ENCODE measurements at places on chromosomes 3 and 15. TPM values are rescaled to one million over a fixed set of nuclear protein-coding genes. Genes with fewer than 3 reads are reported as not detected.

DNA sequence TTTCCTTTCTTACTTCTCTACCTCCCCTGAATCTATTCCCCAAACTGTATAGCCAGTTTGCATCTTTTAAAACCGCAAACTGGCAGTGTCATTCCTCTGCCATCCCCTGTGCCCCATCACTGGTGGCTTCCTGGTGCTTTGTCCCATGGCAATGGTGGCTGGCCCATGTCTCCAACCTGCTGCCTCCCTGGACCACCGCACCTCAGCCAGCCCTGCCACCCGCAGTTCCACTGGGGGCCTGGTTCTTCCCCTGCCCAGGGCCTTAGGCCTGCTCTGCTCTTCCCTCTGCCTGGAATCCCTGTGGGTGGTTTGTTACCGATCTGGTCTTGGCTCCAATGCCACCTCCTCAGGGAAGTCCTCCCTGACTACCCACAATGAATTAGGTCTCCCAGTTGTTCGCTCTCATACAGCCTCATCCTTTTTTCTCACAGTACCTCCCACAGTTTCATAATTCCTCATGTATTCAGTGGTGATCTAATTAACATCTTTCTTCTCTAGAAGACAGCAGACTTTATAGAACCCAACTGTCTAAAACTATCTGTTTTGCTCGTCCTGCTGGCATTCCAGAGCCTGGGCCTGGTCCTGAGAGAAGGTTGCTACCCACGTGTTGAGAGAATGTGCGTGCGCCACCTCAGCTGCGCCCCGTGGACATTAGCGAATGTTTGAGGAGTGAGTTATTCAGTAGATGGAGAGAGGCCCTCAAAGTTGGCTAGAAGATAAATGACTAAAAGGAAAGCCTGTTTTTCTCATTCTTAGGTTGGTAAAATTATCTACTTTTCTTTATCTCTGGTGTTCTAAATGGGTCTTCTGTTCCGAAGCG, 130.1 kb downstream of the DNAJB8 start:
- H3K4me3 ChIP-seq, result no peak overlapping the region
- DNase-seq, result no peak
- H3K36me3 ChIP-seq, result no peaks in the 10 kb centered on the region
- no peak overlapping the region for H3K27ac ChIP-seq

GRCh38 chr15:51224428-51224827, 114.0 kb downstream of the CYP19A1 start:
- H3K4me1 ChIP-seq, result peaks cover 26% of the 10 kb centered on the region
- H3K27ac ChIP-seq, result peak overlapping the region; percentile 48
- no peaks in the 10 kb centered on the region for H3K36me3 ChIP-seq

The TNFAIP8L3 gene
- 10.7 TPM for total RNA-seq

DNA sequence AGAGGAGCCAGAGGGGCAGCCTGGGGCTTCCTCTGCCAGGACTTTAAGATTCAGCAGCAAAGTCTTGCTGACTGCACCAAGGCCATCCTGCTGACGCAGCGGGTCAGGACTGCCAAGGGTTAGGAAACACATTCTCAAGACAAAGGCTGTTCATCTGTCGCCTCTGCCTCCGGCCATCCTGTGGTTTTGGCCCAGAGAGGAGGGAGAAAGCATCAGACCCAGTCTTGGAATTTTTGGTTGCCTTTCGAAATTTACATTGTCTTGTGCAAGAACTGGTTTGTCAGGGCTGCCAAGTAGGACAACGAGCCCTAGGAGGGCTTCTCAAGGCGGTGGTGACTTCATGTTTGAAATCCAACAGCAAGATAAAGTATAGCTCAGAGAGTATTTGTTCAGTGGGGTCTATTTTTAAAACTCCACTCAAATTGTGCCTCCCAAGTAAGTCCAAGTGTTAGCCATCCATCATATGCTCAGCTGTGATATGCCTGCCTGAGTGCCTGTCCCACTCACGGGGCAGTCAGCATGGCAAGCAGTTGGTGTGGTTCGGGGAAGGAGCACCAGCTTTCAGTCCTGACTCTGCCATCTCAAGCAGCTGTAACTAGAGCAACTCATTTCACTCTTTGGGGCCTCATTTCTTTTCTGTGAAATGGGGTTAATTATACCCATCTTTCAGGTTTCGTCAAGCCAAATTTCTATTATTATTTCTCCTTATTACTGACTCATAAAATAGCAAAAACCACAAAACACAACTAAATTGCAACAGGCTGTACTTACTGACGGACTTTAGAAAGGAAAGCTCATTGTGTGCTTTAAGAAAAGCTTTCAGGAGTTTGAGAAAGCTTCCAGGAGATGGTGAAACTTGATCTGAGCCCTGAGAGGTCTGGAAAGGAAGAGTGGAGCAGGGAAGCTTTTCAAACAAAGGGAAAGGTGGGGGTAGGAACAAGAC, 42.4 kb upstream of the RHO start:
- H3K27me3 ChIP-seq, result no peaks in the 10 kb centered on the region
- H3K36me3 ChIP-seq, result peaks cover 4% of the 10 kb centered on the region
- peak overlapping the region; percentile 62 for H3K27ac ChIP-seq
- H3K4me1 ChIP-seq, result peaks cover 27% of the 10 kb centered on the region
- peak; percentile 100 for DNase-seq
- peak overlapping the region; percentile 10 for H3K4me3 ChIP-seq

DNA sequence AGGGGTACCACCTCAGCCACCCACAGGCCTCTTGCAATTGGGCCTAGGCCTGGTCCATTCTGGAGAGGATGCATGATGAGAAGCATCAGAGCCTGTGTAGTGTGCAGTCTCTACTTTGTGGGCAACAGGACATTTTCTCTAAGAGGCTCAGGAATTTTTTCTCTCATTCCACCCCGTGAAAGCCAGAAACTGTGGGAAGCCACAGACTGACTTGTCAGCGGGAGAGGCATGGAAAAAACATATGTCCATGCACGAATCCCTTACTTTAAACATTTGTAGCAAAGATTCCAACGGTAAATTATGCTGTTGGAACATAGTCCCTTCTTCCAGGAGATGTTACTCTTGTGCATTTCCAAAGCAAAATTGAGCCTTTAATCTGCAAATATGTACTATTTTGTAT, 196.5 kb downstream of the KLHL25 start:
- no peak overlapping the region for H3K4me3 ChIP-seq
- no peaks in the 10 kb centered on the region for H3K27me3 ChIP-seq
- H3K36me3 ChIP-seq, result no peaks in the 10 kb centered on the region
- DNase-seq, result no peak
- H3K4me1 ChIP-seq, result no peaks in the 10 kb centered on the region

GRCh38 chr15:85124173-85124572, 142.5 kb downstream of the PDE8A start:
- H3K36me3 ChIP-seq, result peaks cover 2% of the 10 kb centered on the region
- no peak for DNase-seq
- H3K27me3 ChIP-seq, result no peaks in the 10 kb centered on the region
- no peak overlapping the region for H3K4me3 ChIP-seq

DNA sequence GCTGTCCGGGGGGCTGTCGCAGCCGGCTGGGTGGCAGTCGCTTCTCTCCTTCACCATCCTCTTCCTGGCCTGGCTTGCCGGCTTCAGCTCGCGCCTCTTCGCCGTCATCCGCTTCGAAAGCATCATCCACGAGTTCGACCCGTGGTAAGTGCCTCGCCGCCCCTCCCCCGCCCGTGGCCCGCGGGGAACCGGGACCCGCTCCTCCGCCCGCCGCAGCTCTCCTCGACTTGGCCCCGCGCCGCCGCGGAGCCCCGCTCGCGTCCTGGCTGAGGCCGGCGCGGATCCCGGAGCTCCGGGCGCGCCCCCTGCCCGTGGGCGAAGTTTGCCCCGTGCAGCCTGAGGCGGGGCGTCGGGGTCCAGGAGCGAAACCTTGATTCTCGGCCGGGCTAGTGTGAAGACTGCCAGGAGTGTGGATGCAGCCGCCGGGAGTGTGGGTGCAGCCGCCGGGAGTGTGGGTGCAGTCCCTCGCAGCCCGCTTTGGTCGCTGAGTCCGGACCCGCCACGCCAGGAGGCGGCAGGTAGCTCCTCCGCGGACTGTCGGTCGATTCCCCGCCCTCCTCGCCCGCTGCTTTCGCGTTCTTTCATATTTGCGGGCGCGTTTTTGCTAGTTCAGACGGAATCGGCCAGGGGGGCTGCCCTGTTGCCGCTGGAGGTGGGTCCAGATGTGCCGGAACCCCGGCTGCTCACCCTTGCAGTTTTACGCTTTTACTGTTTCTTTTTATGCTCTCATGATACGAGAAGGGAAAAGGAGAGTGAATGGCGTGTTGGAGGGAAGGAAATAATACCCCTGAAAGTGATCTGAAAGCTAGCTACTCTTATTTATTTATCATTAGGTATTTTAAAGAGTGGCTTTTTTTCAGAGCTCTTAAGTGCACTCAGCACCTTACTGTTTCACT, 692 bp downstream of the STT3B start:
- H3K27ac ChIP-seq, result peak overlapping the region; percentile 92
- H3K27me3 ChIP-seq, result no peaks in the 10 kb centered on the region
- H3K4me1 ChIP-seq, result peaks cover 2% of the 10 kb centered on the region
- H3K36me3 ChIP-seq, result no peaks in the 10 kb centered on the region

The ISLR gene
- total RNA-seq, result 14.0 TPM

- no peaks in the 10 kb centered on the region for H3K27me3 ChIP-seq
- no peak overlapping the region for H3K4me3 ChIP-seq
- DNase-seq, result peak; percentile 42
- H3K4me1 ChIP-seq, result no peaks in the 10 kb centered on the region
- H3K36me3 ChIP-seq, result no peaks in the 10 kb centered on the region
These were observed 20.8 kb downstream of the ARL14 start for GRCh38 chr3:160697637-160698380.

DNA sequence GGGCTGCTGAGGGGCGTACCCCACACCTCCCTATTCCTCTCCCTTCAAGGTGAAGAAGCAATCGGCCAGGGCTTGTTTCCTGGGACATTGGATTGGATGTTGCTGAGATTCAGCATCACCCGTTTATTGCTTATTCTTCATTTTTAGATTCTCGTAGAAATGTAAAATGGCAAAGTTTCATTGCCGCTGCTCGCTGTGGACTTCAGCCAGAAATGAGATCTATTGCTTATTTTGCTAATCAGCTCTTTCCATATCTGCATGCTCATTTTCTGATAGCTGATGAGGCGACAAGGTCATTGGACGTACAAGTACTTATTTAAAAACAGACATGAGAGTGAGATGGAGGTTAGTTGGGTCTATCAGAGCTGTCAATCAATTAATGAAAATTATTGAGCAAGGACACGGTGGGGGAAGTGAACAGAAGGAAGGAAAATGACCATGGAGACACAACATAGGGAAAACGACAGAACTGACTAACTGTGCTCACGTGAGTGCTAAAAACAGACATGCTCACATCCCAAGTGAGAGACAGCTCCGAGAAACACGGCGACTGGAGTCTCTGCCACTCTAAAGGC, 471.2 kb downstream of the NR2F2 start:
- DNase-seq, result no peak
- H3K4me3 ChIP-seq, result peak overlapping the region; percentile 29
- H3K27me3 ChIP-seq, result no peaks in the 10 kb centered on the region
- H3K27ac ChIP-seq, result no peak overlapping the region

DNA sequence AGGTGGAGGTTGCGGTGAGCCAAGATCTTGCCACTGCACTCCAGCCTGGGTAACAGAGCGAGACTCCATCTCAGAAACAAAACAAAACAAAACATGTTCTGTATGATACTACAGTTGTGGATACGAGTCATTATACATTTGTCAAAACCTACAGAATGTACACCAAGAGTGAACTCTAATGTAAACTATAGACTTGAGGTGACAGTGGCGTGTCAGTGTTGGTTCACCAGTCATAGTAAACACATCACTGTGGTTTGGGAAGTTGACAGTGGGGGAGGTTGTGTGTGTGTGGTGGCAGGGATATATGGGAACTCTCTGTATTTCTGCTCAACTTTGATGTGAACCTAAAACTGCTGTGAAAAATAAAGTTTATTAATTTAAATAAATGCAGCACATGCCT, 33.0 kb upstream of the GNB5 start:
- no peak overlapping the region for H3K4me3 ChIP-seq
- H3K4me1 ChIP-seq, result no peaks in the 10 kb centered on the region
- DNase-seq, result no peak
- H3K27ac ChIP-seq, result no peak overlapping the region
- H3K27me3 ChIP-seq, result peaks cover 9% of the 10 kb centered on the region

GRCh38 chr3:161781381-161781780, 284.8 kb downstream of the OTOL1 start:
- H3K36me3 ChIP-seq, result no peaks in the 10 kb centered on the region
- H3K27me3 ChIP-seq, result no peaks in the 10 kb centered on the region
- no peaks in the 10 kb centered on the region for H3K4me1 ChIP-seq

GRCh38 chr3:184656829-184657681, 54.8 kb downstream of the MAGEF1 start:
- H3K27ac ChIP-seq, result no peak overlapping the region
- DNase-seq, result peak; percentile 97
- no peaks in the 10 kb centered on the region for H3K4me1 ChIP-seq
- H3K36me3 ChIP-seq, result no peaks in the 10 kb centered on the region
- H3K27me3 ChIP-seq, result no peaks in the 10 kb centered on the region

- H3K4me1 ChIP-seq, result peaks cover 8% of the 10 kb centered on the region
- peak; percentile 77 for DNase-seq
- no peak overlapping the region for H3K27ac ChIP-seq
- H3K27me3 ChIP-seq, result no peaks in the 10 kb centered on the region
- H3K4me3 ChIP-seq, result no peak overlapping the region
These were observed 2.3 kb upstream of the HAPLN3 start for GRCh38 chr15:88897456-88898194.

The MGA gene
- total RNA-seq, result 33.7 TPM

DNA sequence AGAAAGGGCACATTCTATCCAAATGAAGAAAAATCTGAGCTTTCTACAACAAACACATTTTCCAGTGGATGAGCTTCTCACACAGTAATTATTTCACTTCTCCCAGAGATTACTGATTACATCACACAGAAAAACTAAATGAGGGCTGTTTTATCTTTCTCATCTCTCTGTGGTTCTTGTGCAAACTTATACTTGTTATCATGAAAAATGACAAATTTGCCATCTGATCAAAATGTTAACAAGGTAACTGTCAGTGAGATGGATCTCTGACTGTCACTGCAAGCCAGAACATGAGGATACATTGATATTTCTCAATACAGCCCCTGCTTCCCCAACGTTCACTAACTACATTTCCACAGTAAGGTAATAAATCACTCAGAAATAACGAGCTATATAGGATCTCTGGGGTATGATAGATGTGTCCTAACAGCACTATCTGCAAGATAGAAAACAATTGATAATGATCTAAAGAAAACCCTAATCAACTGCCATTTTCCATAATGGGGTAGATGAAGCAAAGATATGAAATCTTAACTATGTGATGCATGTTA, 829.3 kb upstream of the CFAP20DC start:
- H3K27ac ChIP-seq, result no peak overlapping the region
- no peaks in the 10 kb centered on the region for H3K4me1 ChIP-seq
- no peak for DNase-seq
- H3K27me3 ChIP-seq, result no peaks in the 10 kb centered on the region
- no peaks in the 10 kb centered on the region for H3K36me3 ChIP-seq

The ACKR2 gene
- total RNA-seq, result under 0.01 TPM

The NEIL1 gene
- total RNA-seq, result 4.4 TPM

DNA sequence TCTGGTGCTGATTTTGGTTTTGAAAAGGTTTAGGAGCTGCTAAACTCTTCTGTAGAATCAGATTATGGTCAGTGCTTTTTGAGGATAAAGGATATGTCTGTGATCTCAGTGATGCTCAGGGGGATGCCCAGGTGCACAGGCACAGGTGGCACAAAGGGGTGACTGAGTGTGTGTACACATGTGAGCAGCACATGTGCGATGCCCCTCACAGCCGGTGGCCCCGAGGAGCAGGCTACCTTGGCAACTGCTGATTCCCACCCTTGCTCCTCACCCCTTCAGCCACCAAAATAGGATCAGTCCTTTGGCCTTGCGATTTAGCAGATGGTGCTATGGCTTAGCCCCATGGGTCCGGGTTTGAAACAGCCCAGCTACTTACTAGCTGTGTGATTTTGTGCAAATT, 51.1 kb downstream of the POMGNT2 start:
- no peak for DNase-seq
- H3K4me3 ChIP-seq, result no peak overlapping the region
- H3K4me1 ChIP-seq, result no peaks in the 10 kb centered on the region
- no peaks in the 10 kb centered on the region for H3K36me3 ChIP-seq
